ENCODE measurements at places on chromosomes 1 and 21.

DNA sequence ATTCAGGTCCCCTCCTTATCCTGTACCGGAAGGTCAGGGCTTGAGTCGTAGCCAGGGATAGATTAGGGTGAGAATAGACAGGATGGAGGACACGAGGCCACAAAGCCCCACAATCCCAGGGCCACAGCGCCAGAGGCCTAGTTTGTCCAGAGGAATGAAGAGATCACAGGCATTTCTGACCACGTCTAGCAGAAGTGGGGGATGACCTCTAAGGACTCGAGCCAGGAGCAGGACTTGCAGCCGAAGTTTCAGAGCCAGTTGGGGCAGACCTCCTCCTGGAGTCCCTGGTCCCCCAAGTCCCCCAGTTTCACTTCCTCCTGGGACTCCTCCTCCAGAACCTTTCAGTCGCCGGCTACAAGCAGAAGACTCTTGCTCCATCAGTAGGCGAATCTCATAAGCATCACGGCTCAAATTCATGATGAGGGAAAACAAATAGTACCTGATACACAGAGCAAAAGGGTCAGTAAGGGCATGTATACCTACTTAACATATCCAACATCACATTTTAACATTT lies 2.3 kb upstream of the ITGA10 start:
- no peak for DNase-seq

GRCh38 chr21:32817208-32817607 lies 45.7 kb upstream of the PAXBP1 start:
- DNase-seq: no peak

DNA sequence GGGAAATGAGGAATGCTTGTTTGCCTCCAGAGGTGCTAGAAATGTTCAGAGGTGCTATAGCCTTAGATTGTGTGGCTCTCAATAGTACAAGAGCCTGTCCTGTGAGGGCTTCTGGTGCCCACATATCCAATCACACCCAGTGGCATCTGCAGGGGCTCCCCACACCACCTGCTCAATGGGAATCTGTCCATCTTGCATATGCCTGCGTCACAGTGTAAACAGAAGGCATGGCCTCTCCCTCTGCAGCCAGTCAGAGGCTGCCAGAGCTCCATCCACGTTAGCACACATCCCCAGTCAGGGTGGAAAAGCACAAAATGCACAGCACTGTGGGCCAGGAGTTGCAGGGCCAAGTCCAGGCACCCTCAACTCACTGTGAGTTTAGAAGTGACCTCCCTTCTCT lies 113.6 kb upstream of the GRIK3 start:
- no peak for DNase-seq

DNA sequence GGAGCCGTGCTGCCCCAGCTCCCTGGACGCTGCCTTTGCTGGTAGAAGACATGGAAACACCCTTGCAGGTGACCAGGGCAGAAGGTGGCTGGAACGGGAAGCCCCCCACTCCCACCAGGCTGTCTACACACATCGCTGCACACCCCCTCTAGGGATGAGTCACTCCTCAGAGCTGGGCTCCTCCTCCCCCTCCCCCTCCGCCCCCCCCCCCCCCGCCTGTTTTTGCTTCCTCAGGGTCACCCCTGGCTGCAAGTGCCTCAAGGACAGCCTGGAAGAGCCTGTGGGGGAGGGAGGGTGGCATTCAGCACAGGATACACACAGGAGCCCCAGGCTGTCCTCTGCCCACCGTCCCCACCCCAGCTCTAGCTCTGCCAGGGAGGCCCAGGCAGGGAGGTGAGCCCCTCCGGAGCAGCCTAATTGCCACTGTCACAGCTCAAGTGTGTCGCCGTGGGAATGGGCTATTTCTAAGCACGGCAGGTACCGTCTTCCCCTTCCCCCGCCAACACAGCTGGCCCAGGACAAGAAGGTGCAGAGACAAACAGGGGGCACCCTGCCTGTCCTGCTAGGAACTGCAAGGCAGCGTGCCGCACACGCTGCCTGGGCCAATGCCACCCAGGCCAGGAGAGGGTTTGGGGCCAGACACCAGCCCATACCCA lies 2.5 kb downstream of the FNDC10 start:
- no peak for DNase-seq

DNA sequence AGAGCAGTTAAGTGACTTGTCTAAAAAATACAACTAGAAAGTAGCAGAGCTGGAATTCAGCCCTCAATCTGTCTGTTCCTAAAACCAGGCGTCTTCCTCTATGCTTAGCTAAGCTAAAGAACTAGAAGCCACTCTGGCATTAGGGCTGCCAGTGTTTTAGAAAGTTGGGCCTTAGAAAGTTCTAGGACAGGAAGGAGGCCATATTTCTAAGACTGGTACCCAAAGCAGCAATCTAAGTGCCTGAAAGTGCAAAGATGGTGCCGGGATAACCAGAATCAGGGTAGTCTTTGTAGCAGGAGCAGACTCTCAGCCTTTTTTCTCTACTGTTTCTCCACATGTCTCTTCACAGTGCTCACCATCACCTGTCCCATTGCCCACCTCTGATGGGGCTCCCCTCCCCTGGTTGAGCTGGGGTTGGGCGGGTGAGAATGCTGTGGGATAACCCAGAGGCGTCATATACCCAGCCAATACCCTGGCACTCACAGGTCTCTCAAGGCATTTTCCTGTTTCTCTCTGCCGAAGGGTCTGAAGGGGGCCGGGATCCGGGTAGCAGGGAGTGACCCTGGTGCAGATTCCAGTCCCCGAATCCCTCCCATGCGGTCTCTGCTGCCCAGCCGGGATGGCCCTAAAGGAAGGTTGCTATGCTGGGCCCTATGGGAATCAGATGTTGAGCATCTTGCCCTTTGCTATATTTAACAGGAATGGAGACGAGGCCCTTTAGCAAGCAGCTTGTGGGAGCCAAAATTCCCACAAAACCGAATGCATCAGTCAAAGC lies 1.1 kb upstream of the RCSD1 start:
- DNase-seq: no peak
